Activated naive CD4-positive, alpha-beta T cell treated with anti-CD3 and anti-CD28 coated beads, Interleukin-2, amount 10 ng/mL, durations not matched to agents 5 hours and 36 hours (primary cell): ENCODE measurements at places on chromosomes 13 and 19. TPM values are rescaled to one million over a fixed set of nuclear protein-coding genes. Genes with fewer than 3 reads are reported as not detected.

The KIR3DL2 gene
- total RNA-seq = 0.55 TPM

The THAP8 gene
- total RNA-seq = 5.7 TPM

The PEG3 gene
- not detected for total RNA-seq

The SYDE1 gene
- total RNA-seq = 0.30 TPM

The NTF4 gene
- not detected for total RNA-seq

The CTU1 gene
- 9.9 TPM for total RNA-seq

The NBEA gene
- 0.60 TPM for total RNA-seq

The CYP2A6 gene
- total RNA-seq = not detected
